ENCODE measurements at places on chromosomes 7 and 10.

GRCh38 chr7:51950813-51951212 lies 634.2 kb upstream of the COBL start:
- no peak for DNase-seq

GRCh38 chr10:1570416-1571051 lies 166.8 kb downstream of the ADARB2 start:
- no peak for DNase-seq

DNA sequence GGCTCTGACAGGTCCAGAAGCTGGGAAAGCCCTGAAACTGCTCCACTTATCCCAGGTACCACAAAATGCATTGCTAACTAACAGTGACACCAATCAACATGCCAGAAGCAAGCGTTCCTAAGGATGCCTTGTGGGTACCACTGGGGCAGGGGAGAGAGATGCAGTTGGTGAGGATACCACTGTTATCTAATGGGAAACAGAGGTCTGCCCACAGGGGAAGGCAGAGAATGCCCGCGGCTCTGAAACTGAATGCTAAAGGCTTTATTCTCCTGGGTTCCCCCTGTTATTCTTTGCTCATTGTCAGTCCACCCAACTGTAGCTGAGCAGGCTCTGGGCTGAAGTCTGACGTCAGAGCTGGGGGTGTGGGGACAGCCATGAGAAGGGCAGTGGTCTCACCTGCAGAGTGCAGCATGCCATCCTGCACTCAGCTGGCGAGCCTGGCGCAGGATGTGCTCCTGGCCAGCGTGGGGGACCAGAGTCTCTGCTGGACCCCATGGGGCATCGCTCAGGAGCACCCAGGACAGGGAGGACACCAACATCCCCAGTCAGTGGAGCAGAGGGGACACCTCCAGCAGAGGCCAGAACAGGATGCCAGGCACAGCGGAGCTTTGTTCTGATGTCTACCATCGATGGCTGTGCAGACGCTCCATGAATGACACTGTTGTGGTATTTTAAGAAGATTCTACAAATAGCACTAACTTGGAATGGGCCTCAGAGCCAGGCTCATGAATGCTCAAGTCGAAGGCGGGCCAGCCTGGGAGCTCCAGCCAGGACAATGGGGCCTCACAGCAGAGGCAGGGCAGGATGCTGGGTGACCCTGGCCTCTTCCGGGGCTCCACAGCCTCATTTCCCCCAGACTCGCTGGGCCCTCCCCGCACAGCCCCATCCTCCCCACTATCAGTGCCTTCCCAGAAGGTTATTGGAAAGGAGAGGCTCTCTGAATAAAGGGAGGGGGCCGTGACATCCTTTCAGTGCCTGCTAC lies 95.8 kb downstream of the ARHGAP22 start:
- no peak for DNase-seq

DNA sequence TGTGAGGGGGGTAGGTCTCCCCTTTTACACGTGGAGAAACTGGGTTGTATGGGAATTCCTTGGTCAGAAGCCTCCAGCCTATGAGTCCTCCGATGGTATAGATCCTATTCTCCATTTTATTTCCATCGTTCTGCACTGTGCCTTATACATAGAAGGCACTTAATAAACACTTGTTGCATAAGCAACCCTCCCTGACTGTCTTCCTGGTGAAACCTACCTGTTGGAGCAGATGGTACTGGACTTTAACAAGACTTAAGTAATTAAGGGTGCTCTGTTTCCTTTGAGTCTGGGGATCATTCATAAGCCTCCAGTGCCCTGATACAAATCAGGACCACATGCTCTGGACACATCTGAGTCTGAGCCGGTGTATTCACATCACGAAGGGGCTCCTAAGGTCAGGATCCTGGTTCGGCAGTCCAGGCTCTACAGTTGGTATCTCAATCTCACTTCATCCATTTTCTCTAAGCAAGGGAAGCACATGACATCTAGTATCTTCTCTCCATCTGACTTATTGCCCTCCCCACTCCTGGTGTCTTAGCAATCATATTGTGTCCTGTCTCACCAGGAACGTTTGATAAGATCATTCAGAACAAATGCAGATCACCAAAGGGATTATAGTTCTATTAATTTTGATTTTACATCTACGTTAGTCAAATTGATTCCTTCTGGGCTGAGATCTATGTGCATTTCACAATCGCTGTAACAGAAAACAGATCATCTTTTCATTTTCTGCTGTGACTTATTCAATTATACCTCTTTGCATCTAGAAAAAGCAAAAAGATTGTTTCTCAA lies 22.8 kb upstream of the EZH2 start:
- DNase-seq: no peak

DNA sequence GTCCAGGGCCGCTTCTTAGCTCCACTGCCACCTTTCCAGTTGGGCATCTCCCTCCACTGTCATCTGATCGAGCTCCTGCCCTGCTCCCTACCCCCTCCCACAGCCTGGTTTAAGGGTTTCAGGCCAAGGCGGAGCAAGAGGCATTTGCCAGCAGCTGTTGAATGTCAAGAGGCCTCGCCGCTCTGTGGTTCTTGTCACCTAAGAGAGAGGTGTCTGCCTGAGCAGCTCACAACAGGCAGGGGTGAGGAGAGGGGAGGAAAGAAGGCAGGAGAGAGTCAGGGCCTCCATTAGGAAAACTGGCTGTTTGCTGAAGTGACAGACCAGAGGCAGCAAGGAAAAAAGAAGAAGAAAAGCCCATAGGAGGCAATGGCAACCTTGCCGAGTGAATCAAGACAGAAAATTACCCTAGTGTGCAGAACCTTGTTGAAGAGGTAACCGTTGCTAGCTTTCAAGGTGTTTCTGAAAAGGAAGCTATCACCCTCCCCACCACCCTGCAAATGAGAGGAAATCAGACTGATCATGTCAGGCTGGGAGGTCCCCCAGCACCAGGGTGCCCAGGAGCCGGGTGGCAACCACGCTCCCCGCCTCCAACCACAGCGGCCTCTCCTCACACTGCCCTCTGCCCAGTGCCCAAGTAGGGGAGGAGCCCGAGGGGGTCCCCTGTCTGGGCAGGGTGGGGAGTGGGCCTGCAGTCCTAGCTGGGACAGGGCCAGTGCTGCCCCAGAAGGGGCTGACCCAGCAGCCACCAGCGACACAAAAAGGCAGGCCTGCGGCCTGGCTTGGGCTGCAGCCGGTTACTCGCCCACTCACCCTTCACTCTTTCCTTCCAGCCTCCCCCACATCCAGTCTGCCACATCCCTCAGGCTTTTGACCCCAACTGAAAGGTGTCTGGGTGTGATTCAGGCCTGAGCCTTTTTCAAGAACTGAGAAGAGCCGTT lies 7.1 kb downstream of the GATA3 start:
- no peak for DNase-seq

DNA sequence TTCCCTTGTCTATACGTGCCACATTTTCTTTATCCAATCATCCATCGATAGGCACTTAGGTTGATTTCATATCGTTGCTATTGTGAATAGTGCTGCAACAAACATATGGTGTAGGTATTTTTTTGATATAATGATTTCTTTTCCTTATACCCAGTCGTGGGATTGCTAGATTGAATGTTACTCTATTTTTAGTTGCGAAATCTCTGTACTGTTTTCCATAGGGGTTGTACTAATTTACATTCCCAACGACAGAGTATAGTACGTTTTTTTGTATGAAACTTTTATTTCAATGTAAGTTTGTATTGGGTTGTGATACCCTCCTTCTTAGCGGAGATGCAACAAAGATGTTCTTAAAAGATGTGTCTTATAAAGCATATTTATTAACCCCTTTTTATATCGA lies 30.0 kb downstream of the AKR1B1 start:
- no peak for DNase-seq

GRCh38 chr10:9807846-9808245 lies 1209.8 kb upstream of the CELF2 start:
- DNase-seq: no peak

- DNase-seq: no peak
Observed at GRCh38 chr10:1673568-1674345, 63.6 kb downstream of the ADARB2 start.

GRCh38 chr7:155598810-155599210 lies 45.7 kb upstream of the RBM33 start:
- DNase-seq: peak; percentile 64

GRCh38 chr10:5502061-5502521 lies 2.7 kb upstream of the CALML5 start:
- no peak for DNase-seq

GRCh38 chr7:88278881-88279280 lies 27.8 kb downstream of the STEAP4 start:
- no peak for DNase-seq

GRCh38 chr10:78996792-78997129 lies 72.0 kb upstream of the ZMIZ1 start:
- no peak for DNase-seq

DNA sequence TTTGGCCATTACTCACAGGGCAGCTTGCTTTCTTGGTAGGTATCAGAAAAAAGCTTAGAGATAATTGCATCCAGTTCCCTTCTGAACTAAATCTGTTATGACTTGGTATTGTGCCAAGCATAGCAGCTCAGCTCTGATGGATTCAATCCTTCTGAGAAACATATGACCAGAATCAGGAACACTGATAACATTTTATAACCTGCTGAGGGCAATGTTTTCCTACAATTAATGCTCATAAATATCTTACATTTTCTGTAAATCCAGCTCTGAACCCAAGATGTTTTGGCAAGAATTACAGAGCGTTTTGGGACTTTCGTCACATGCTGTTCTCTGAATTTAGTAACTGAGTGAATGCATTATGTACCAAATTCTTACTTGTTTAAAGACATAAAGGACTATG lies 167.8 kb downstream of the KIF20B start:
- no peak for DNase-seq

DNA sequence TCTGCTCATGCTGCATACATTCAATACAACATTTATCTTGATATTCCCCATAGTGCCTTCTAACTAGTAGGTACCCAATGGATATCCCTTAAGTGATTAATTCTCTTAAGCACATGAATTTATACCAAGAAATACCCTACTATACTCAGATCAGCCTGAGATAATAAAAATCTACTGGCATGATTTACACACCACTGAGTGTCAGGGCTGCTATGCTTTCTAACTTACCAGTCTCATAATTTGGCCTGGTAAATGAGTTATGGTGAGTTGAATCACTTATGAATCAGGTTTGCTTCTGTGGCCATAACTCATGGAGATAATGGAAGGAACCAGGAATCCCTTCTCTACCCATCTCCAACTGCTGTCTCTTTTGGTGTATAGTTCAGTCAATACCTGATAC lies 122.8 kb downstream of the THSD7A start:
- no peak for DNase-seq

- no peak for DNase-seq
Observed at GRCh38 chr10:132449051-132449810, 52.2 kb downstream of the PWWP2B start.

GRCh38 chr10:126063353-126063791 lies 167.0 kb downstream of the FANK1 start:
- peak; percentile 32 for DNase-seq

- DNase-seq: no peak
Observed at GRCh38 chr7:12518920-12519681, 51.4 kb upstream of the SCIN start.

GRCh38 chr7:28362182-28362581 lies 50.1 kb upstream of the CREB5 start:
- no peak for DNase-seq

DNA sequence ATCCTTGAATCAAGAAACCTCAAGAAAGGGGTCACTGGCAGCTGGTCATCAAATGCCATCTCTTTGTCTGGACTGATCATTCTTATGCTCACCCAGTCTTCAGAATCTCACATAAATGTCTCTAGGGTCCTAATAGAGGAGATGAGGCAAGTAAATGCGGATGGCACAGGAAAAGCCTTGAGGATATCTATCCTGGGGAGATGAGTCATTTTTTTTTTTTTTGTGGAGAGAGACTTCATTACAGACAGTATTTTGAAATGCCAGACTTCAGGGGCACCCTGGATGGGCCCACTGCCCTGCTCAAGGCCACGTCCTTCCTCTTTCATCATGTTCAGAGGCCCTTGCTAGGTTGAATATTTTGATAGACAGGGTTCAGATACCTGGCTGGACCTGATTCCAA lies 19.5 kb upstream of the PLPP4 start:
- DNase-seq: no peak

DNA sequence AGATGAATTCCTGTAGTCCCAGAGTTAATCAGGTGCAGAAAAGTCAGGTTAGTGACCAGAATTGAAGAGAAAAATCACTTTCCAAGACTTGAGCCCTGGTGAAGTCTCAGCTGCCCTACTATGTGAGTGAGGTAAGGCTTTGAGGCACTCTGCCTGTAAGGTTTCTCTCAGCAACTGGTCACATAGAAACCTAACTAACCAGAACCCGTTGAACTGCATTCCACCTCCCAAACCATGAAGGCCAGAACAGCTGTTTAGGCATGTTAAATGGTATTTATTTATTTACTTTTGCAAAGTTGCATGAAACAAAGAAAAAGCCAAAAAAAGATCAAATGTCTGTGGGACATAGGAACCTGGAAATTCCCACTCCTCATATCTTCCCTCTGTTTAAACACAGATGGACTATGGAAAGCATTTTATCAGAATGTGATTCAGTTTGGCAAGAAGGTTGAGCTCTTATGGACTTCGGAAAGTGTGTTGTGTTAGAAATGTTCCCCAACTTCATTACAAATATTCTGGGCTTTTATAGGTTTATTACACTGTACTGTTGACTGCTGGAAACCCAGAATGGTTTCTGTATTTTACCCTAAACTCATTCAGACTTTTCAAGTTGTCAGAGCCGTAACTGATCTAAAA lies 12.8 kb upstream of the GPR85 start:
- no peak for DNase-seq

- no peak for DNase-seq
Observed at GRCh38 chr7:47521011-47521795, 60.7 kb downstream of the TNS3 start.

GRCh38 chr7:77797734-77798393 lies 370 bp downstream of the TMEM60 start:
- no peak for DNase-seq

DNA sequence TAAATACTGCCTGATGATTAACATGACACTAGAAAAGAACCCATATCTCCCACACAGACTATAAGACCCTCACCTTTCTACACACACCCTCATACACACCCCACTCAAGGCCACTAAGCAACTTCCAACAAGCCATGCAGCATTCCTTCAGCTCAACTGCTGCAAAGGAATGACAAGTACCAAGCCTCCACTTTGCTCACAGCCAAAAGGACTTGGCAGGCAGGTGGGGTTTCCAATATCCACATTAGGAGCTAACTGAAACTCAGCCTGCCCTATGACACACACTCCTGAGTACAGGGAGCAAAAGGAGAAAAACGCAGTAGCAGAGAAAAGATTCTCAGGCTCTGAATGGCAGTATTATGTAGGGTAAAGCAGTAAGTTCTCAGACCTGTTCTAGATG lies 13.4 kb downstream of the USP54 start:
- no peak for DNase-seq

- no peak for DNase-seq
Observed at GRCh38 chr10:63304146-63304545, 161.6 kb downstream of the JMJD1C start.

DNA sequence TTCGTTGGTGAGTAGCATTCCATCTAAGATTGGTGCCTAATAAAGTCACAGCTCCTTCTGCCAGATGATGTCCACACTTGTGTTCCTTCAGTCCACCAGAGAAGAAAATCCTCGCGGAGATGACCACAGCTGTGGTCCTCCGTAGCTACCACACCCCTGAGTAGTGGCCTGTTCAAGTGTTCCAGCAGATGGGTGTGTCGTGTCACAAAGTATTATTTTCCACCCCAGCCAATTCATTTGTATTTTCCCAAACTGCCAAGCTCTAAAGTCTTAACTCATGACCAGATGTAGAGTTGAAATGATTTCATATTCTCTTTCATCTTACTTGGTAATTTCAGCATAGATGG lies 251.3 kb upstream of the TCF7L2 start:
- no peak for DNase-seq

GRCh38 chr7:92875173-92875572 lies 38.8 kb upstream of the CDK6 start:
- no peak for DNase-seq

GRCh38 chr10:117994771-117995170 lies 52.0 kb downstream of the RAB11FIP2 start:
- no peak for DNase-seq
